K562 (cell line): ENCODE measurements at places on chromosomes 5 and 9. TPM values are rescaled to one million over a fixed set of nuclear protein-coding genes. Genes with fewer than 3 reads are reported as not detected.

DNA sequence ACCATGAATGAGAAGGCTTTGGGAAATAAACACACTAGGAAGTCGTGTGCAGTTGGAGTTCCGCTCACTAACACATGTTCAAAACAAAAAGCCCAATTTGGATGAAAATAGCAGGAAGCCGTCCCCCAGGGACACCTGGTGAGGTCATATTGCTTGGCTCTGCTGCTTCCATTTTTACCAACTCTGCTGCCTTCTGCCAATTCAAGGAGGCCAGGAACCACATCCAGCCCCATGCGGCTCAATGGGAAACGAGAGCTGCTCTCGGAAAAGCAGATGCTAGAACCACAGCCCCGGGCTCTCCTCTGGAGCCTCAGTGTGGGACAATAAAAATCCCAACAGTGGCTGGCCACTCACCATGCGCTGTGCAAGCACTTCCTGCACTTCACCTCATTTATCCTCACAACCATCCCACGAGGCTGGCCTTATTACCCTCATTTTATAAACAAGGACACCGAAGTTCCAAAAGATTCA lies 13.4 kb downstream of the ADAM19 start:
- no peak for DNase-seq

GRCh38 chr9:16210440-16210839 lies 657.6 kb downstream of the CCDC171 start:
- no peak for DNase-seq

The CXCL14 gene
- not detected in 2 replicates for total RNA-seq

DNA sequence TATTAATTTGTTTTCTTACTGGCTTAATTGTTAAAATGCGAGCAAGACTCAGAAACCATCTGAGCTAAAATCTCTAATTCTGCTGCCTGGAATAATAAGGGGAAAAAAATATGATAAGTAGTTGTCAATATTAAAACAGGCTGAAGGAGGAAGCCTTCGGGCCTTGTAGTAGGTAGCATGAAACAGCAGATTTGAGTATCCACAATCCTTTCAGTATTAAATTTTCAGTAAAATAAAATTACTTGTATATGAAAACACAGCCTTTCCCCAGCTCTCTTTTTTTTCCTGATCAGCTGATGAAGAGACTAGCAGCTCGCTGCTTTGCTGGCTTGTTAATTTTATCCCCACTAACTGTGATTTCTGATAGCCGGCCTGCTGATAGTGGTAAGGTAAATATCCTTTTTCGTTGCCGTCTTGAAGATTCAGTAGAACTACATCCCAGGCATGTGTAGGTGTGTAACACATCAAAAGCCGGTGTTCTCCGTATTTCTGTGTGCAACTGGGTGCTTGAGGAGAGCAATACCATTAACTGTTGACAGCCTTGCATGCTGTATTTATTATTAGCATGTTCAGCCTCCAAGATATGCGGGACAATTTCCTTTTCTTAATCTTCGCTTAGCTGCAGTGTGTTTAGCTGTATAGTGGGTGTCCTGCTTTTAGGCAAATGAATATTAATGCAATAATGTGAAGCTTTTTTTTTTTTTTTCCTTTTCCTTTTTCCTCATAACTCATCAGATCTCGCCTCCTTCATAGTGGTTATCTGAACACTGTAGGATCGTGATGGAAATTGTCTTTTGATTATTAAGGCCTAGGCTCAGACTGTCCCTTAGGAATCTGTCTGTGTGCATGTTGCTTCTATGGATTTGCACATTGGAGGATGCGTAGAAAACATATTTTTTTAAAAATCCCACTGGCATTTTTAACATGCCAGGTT lies 144.6 kb downstream of the SMARCA2 start:
- DNase-seq = no peak

The ADAMTSL2 gene
- total RNA-seq = 0.04 TPM in 1 of 2 replicates, not detected in the other

GRCh38 chr9:70020991-70021571 lies 22.6 kb upstream of the MAMDC2 start:
- no peak for DNase-seq

GRCh38 chr5:36939969-36940858 lies 63.6 kb downstream of the NIPBL start:
- DNase-seq = no peak

DNA sequence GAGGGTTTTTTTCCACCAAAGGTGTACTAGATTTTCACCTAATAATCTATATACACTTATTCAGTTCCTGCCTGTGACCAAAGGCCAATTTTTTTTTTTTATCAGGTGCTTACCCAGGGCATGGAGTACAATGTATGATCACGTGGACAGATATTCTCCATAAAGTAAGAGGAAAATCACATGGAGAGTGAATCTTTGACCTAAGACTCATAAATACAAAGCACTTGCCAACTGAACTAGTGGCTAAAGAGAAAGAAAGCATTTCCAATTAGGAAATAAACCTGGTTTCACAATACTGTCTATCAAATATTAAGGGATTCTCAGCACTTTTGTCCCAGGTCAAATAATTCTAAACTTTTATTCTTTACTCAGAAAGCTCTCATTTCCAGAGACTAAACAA lies 33.0 kb upstream of the CEP120 start:
- no peak for DNase-seq

GRCh38 chr9:125931211-125931610 lies 184.0 kb downstream of the PBX3 start:
- DNase-seq = no peak

DNA sequence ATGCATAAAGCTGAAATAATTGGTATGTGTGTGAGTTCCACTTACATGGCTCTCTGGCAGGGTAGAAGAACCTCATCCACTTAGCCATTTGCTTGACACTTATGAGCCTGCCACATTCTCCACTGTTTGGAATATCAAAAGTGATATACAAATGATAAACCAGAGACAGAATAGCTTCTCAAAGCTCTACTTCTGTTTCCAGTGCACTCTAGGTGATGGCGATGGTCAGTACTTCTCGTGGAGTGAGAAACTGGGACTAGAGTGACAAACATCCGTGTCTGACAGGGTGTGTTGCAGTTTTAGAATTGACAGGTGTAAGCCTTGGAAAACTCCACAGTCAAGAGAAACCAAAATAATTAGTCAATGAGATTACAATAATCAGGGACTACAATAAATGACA lies 935.8 kb upstream of the TYRP1 start:
- no peak for DNase-seq

DNA sequence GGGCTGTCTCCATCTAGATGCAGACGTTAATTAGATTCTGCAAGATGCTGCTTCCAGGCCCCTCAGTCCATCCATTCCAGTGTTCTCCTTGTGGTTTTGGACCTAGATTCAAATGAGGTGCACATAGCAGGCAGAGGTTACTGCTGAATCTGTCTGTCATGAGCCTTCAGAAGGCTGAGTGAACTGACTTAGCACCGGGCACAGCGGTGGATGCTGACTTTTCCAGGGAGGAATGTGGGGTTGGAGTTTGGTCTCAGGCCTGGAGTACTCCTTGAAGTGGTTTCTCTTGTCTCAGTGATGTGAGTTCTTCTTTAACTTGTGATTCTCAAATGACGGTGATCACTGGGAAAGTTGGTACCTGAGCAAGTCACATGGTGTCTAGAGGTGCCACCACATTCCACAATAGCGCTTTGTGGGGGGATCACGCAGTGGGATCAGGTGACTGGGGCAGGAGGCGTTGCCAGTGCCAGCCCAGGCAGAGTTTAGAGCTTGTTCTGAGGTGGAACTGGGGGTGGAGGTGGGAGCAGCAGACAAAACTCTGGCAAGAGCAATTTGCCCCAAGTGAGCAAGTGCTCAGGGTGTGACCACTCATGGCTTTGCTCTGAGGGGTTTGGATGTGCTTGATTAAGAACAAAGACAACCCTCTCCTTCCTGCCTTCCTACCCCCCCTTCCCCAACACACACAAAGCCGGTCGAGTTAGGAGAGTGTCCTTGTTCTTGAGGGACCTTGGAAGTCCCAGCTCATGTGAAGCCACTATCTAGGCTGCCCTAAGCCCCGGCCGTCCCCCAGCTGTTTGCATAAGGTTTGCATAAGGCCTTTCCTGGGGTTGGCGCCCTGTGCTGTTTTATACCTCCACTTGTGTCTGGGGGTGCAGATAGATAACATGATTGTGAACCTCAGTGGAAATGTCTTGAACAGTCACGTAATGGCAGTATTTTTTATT lies 25.1 kb downstream of the JADE2 start:
- no peak for DNase-seq

- DNase-seq = no peak
These were observed 47.7 kb downstream of the LIX1 start for GRCh38 chr5:97094579-97095317.

The COL15A1 gene
- total RNA-seq = 4.9 and 5.1 TPM in 2 replicates

The TAF1L gene
- total RNA-seq = 0.02 TPM in 2 replicates

DNA sequence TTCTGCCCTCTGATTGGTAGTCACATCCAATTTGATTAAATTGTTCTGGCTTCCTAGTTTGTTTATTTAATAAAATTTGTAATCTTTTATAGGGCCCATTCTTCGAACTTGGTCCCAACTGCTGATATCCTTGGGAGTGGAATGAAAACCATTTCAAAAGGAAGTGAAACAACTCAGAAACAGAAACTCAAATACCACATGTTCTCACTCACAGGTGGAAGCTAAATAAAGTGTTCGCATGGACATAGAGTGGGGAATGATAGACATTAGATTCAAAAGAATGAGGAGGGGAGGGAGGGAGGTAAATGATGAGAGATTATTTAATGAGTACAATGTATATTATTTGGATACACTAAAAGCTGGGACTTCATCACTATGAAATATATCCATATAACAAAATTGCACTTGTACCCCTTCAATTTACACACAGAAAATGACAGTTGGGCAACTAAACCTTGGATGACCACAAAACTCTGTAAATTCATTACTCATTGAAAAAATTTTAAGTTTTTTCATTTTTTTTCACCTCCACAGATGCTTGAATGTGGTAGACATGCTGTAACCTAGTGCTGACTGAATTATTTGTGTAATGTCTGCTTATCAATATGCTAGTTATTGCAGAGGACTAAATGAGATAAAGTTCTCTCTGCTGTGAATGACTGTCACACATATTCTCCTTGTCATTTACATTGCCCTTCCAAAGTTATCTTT lies 16.0 kb downstream of the ATP10B start:
- DNase-seq = no peak

The NPR3 gene
- total RNA-seq = 0.04 TPM in 1 of 2 replicates, not detected in the other

DNA sequence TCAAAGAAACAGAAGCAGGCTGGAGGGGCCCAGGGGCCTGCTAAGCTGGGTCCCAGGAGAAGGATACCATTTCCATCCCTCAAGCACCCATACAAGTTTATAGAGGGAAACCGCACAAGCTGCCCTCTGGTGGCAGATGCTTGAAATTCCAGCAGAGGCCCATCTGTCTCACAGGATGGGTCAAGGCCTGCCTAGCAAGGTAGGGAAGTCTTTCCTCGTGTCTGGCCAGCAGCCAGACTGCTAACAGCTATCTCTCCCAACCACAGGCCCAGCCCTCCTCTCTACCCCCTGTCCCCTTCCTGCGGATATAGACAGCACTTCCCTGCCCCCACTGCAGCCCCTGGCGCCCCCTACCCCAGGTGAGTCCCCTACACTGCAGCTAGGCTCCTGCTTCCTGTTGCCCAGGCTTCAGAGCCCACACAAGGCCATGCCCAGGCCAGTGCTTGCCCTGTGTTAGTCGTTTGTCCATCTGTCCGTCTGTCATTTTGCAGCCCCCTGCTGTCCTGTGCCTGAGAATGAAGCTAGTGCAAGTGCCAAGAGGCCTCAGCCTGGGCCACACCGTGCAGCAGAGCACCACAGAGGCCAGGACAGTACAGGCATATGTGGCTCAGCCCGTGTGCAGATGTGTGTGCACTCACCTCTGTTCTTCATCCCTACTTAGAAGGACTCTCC lies 26.2 kb downstream of the TCF7 start:
- DNase-seq = peak; percentile 81

DNA sequence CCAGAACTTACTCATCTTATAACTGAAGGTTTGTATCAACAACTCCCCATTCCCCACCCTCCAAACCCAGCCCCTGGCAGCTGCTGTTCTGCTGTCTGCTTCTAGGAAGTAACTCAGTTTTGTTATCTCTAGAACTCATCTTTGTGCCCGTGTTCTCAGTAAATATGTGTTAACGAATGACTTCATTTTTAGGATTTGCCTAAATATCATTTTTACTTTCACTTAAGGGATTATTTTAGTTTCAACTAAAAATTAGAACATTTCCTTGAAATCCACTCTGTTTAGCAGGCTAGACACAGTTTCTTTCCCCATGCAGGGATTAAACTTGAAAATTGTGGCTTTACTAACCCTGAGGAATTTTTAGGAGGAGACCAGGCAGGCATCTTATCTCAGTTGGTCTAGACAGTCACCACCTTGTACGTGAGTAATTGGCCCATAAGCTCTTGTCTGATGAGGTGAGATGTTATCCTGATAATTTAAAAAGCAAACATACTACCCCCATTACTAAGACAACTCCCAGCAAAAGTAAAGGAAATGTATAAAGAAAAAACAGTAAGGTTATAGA lies 68.2 kb upstream of the TNFAIP8 start:
- DNase-seq = no peak

DNA sequence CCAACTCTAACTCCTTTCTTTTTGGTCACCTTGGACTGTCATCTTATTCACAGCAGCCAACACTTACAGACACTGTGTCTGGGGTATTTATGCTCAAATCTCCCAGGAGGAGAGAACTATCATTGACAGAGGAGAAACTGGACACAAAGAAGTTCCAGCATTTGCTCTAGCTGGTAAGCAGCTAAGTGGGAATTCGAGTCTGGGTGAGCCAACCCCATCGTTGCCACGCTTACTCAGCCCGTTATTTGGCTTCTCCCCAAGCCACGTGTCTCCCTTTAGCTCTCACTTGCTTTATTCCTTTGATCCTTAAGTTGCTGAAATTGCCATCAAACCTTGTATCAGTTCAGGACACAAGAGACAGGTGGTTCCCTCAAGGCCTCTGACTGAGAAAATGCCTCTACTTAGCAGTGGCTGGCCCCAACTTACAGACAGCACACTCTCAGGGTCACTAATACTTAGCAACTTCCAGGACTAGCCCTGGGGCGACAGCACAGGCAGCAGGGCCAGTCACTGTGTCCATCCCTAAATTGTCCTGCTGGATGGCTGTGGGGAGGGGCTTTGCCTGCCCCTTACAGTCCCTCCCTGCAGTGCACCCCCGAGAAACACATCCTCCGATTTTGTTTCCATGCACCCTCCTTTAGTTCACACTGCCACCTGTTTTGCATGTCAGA lies 1.4 kb downstream of the SLC36A2 start:
- DNase-seq = no peak

DNA sequence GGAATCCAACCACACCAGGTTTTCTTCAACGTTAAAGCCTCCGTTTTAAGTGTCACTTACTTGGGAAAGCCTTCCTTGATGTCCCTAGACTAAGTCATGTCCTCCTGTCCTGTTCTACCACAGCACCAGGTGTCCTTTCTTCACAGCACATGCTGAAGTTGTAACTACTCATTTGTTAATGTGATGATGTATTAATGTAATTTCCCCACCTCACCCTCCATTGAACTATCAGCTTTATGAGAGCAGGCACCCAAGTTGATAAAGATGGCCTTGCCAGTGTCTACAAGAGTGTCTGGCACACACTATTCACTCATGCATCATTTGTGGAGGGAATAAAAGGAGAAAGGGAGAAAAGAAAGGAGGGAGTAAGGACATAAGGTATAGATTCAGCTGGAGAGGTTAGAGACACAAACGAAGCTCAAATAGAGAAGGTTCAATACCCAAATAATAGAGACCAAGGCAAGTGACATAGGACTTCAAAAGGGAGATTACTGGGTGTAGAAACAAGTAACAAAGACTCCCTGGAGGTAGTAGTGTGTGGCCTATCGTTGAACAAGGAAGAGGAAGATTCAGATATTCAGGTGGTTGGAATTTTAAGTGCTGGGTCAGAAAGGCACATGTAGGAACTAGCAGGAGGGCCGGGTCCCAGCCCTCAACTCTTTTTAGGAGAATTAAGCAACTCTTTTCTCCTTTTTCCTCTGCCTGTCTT lies 6.6 kb downstream of the ITK start:
- DNase-seq = no peak

The OBP2B gene
- not detected in 2 replicates for total RNA-seq
